ENCODE measurements at places on chromosomes 6 and 20.

DNA sequence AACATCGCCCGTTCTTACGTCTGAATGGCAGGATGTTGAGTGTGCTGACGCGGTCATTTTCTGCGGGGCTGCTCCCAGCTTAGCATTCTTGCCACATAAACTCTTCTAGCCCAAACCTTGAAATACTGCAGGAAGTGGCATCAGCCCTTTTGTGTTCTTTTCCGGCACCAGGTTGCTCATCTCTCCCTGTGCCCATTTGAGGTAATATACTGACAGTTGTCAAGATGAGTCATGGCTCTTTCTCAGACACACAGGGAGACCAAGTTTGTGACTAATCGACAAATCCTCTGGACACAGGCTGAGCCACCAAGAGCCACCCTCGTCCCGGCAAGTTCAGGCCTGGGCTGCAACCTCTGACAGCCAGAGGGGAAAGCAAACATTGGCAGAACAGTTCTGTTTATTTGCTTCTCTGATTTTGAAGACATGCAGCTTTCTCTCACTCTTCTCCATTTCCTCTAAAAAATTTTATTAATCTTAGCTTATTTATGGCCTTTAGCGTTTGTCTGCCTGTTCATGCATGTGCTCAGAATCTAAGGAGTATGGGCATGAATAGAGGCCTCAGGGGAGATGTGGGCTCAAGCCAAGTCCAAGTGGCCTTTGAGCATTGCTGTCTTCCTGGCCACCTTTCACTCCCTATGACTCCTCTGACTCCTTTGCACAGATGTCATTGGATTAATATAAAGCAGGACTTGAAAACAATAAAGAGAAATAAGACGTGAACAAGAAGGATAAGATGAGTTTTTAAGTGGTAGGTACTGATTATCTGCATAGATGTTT lies 328.2 kb upstream of the JAG1 start:
- no peak for DNase-seq

DNA sequence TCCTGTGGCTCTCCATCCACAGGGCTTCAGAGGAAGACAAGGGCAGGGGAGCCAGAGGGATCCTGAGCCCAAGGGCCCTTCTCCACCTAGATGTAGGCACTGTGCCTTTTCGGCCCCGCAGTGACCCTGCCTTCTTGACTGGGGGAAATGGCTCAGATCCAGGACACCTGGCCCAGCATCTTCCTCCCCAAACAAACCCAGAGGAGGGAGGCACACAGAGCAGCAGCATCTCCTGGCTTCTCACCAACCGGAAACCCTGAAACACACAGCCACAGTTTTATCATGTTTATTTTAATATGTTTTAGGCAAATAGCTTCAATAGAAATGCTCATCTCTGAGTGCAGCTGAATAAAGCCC lies 84.5 kb upstream of the LRFN2 start:
- DNase-seq: no peak

DNA sequence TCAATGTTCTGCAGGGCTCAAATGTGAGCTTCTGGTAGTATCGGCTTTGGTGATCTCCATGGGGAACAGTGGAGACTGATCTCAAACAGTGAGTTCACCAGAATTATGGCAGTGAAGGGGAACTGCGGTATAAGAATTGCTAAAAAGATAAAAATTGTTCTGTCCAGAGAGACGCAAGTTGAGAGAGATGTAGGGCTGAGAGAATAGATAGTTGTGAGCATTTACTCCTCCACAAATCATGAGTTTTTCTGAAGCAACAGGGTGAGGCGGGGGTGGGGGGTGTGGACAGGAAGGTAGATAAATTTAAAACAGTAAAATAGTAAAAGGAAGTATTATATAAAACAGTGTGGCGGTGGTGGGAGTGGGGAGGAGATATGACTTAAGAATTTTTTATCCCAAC lies 98.6 kb upstream of the NEDD9 start:
- DNase-seq: no peak

- no peak for DNase-seq
These were observed 22.2 kb downstream of the HLA-A start for GRCh38 chr6:29964518-29964886.

GRCh38 chr20:9367746-9368145 lies 146.6 kb upstream of the LAMP5 start:
- DNase-seq: no peak

- DNase-seq: no peak
These were observed 958.5 kb upstream of the EPHA7 start for GRCh38 chr6:94377835-94378234.

- DNase-seq: no peak
These were observed 4.9 kb upstream of the UQCC2 start for GRCh38 chr6:33716379-33716778.
